Right renal pelvis (tissue), 4 donors: ENCODE measurements at places on chromosomes 5 and 9. TPM values are rescaled to one million over a fixed set of nuclear protein-coding genes. Genes with fewer than 3 reads are reported as not detected.

DNA sequence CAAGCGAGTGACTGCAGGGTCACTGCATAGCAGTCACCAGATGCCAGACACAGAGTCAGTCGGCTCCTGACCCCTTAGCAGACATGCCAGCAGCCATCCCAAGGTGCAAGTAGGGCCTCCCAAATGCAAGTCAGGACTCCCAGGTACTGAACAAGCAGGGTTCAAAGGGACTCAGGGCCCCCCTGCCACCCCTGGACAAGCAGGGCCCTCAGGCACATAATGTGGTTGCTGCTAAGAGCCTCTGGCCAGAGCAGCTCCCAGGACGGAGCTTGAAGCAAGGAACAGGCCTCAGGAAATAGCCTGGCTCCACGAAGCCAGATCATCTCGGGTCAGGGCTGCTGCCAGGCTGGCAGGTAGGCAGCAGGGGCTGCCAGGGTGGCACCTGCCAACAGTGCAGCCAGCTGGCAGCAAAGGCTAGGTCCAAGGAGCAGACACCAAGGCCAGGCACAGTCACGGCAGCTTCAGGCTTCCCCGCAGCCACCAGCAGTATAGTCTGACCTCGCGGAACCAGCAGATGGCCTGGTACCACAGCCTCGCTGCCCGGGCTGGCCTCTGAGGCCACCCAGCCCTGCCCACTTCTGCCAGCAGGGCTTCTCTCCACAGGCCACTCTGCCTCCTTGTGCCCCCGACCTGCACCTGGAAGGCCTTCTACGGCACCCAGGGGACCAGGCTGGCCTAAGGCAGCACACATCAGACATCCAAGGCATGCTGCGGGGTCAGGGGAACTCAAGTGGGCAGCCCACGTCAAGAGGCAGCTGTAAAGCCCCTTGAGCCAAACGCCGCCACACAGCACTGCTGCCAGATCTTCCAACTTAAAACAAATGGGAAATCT, 7.4 kb downstream of the EEIG1 start:
- DNase-seq, result no peak

GCNT4 gene
- 16.0 TPM for polyA plus RNA-seq

- DNase-seq, result no peak
Measured at GRCh38 chr9:135739271-135740220, 37.6 kb downstream of the KCNT1 start.

GRCh38 chr5:135608361-135608760, 29.6 kb upstream of the CXCL14 start:
- no peak for DNase-seq

EFCAB9 gene
- not detected for polyA plus RNA-seq

- no peak for DNase-seq
Measured at GRCh38 chr5:11564706-11565105, 339.5 kb downstream of the CTNND2 start.

GRCh38 chr9:4346131-4346530, 46.3 kb upstream of the GLIS3 start:
- DNase-seq, result no peak
